Stimulated activated CD4-positive, alpha-beta T cell treated with anti-CD3 and anti-CD28 coated beads, TNF-alpha, amount 100 ng/mL, for 24 hours (primary cell): ENCODE measurements at places on chromosomes 2 and 18.

DNA sequence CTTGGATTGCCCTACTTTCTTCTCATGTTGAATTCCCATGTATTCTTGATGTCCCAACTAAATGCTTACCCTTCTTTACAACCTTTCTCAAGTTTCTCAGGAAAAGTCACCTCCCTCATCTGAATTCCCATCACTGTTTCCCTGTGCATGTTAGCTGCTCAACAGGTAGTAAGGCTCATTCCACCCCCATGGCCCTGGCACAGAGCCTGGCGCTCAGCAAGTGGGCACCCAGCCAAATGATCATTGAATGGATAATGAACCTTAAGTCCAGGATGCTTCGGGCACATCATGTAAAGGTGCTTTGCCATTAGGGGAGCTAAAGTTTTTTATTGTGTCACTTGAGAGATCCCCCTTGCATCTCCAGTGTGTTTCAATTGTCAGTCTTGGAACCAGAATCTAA is 124.0 kb downstream of the PKP4 start:
- DNase-seq: no peak

- DNase-seq: no peak
Measured at GRCh38 chr18:54023471-54023870, 201.0 kb downstream of the MBD2 start.

- DNase-seq: no peak
Measured at GRCh38 chr2:175984846-175985245, 17.2 kb downstream of the LNPK start.

GRCh38 chr2:63506320-63506719 is 82.0 kb downstream of the WDPCP start:
- no peak for DNase-seq

DNA sequence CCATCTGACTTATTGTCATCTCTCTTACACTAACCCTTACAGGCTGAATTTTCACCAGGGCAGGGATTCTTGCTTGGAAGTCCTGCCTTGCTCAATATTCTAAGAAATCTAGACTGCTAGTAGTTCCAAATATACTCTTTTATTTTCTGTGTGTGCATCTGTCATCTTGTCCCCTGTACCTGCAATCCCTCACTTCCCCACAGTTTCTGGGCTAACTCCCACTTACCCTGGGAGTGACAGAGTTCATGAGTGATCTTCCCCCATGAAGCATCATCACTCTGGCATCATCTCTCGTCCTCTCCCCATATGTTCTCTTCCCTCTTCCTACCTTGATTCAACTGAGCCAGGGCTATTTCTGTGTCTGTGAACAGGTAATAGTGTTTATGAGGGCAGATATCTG is 35.7 kb downstream of the HNMT start:
- DNase-seq: no peak

GRCh38 chr2:190838492-190838910 is 42.1 kb upstream of the GLS start:
- DNase-seq: no peak

DNA sequence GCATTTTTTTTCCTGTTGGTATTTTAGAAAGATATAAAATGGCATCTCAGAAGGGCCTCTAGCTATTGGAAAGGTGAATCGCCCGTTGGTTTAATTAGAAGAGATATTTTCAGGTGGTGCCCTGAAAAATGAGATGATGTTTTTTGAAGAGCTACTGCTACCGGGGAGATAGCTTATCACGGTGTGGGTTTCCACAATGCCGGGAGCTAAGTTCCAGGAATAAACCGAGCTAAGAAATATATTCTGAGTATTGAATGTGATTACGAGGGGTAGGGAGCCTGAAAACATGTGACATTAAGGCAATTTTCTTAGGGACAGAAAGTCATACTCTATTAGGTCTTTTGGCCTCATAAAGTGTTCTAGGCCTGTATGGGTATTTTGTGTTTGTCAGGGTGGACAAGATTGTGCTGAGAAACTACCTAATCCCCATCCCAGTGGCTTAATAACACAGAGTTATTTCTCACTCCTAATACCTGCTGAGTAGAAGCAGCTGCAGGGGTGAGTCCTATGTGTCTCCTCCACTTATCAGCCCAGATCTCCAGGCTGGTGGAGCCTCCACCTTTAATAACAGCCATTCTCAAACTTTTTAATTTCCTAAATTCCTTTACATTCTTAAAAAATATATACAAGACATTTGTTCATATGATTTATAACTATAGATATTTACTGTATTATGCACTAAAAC is 150.2 kb downstream of the LRRTM1 start:
- DNase-seq: no peak

GRCh38 chr2:64686283-64686956 is 32.7 kb upstream of the SERTAD2 start:
- no peak for DNase-seq

DNA sequence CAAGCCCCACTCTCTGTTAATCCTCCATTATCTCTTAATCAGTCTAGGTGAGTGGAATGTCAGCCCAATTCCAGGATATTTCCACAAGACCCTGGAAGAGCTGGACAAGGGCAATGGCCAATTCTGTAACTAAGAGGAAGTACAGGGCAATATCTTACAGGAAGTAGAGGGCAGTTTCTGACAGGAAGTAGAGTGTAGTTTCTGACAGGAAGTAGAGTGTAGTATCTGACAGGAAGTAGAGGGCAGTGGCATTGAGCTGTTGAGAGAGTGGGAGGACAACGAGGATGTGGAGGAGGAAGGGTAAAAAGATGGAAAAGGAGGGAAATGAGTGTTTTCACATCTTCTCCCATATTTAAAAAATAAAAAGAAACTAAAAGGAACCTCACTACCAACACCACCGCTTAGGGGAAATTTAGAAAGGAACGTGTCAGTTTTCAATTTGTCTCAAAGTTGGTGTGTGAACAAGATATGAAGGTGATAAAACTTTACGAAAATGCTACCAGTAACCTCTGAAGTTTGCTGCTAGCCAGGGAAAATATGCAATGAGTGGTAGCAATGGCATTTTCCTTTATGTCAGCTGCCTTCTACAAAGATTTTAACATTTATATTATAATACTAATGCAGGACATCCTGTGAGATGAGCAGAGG is 430.9 kb upstream of the HNRNPA3 start:
- no peak for DNase-seq

DNA sequence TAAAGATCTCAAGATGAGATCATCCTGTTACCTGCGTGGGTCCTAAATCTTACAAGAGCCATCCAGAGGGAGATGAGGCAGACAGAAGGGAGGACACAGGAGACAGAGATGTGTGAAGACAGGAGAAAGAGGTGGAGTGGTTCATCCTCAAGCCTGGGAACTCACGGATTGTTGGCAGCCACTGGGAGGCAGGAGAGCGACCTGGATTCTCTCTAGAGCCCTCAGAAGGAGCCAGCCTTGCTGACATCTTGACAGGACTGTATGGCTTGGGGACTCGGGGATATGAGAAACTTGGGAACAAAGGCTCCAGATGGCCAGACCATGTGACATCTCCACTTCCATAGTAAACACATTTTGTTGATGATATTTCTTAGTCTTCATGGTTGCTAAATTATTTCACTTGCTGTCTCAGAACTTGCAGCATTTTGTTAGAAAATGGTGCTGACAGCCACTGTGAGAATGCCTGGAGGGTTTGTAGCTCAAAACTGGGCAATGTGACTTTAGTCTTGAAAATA is 57.8 kb upstream of the MC2R start:
- no peak for DNase-seq

- no peak for DNase-seq
Measured at GRCh38 chr18:67932271-67932670, 415.8 kb upstream of the DSEL start.

DNA sequence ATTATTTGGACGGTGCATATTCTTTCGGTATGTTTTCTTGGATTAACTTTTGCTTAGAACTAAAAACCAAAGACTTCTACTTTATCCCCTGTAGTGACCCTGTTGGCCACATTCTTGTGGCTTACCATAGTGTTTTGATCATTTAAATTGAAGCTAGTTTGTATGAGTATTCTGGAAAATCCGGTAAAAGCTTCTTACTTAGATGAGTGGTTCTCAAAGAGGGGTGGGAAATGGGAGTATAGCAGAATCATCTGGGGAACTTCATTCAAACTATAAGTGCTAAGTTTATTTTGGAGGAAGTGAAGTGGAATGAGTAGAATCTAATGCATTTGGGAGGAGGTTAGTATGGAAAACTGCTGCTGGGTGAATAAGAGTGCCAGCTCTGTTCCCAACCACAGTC is 3.8 kb downstream of the PPP1CB start:
- no peak for DNase-seq

DNA sequence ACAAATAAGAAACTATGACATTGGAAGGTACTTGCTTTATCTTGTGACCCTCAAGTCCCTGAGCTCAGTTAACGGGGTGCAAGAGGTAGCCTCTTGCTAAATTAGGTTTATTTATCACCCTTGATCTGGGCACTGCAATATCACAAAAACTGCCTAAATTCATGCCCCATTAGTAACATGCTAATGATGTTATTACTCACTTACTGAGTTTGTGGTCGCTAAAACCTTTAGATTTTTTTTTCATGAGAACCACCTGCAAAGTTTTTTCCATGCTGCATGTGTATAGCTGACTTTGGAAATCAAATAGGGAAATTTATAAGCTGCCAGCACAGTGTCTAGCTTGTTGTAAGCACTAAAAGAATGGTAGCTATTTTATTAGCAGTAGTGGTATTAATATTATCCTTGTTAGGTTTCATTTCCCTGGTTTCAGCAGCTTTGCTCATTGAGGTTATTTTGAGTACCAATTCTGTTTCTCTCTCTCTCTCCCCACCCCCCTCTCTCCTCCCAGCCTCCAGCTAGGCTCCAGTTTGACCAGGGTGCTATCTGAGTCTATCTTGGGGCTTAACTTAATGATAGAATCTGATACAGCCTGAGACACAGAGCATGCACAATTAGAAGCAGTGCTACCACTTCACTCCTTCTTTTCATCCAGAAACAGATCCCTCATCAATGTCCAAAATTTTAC is 88.7 kb upstream of the ATP8B1 start:
- no peak for DNase-seq

GRCh38 chr2:84856787-84857186 is 24.1 kb downstream of the TRABD2A start:
- DNase-seq: no peak

GRCh38 chr2:141439524-141439923 is 691.3 kb downstream of the LRP1B start:
- no peak for DNase-seq

DNA sequence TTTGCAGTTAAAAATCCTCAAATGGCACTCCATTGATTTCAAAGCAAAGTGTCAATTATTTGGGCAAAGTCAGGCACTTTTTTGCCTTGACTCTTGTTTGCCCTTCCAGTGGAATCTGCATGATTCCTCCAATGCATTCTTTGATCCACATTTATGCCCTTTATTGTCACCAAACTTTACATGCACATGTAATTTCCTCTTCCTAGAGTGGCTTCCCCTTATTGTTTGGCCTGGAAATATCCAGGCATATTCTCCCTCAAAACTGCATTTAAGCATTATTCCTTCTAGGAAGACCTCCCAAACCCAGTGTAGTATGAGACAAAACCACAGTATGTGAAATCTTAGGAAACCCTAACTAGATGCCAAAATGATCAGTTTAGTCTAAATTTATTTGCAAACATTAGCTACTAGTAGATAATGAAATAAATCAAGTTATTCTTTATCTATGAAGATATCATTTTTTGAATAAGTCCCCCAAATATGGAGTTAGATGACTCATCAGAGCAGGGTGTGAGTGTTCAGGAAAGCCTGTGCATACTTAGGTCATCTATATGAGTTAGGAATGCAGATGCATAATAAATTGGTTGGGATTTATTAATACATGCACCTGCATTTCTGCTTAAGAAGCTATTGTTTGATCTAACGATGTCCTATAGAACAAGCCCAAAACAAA is 433.3 kb upstream of the TCF4 start:
- DNase-seq: no peak

DNA sequence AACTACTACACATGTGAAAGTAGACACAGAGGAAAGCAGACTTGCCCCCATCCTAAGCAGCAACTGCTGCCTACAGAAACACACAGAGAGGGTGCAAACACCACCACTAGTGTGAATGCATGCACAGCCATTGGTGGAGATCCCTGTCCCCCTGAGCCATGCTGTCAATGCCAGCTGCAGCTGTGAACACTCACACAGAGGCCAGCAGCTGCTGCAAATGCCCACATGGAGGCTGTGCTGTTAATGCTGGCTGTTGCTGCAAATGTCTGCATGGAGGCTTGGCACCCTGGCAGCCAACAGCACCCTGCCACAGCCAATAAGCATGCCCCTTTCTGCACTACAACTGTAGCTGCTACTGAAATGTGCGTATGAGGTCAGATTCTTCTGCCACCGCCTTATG is 355.0 kb downstream of the LNPK start:
- DNase-seq: no peak

GRCh38 chr2:240424341-240425235 is 10.9 kb upstream of the GPC1 start:
- no peak for DNase-seq

DNA sequence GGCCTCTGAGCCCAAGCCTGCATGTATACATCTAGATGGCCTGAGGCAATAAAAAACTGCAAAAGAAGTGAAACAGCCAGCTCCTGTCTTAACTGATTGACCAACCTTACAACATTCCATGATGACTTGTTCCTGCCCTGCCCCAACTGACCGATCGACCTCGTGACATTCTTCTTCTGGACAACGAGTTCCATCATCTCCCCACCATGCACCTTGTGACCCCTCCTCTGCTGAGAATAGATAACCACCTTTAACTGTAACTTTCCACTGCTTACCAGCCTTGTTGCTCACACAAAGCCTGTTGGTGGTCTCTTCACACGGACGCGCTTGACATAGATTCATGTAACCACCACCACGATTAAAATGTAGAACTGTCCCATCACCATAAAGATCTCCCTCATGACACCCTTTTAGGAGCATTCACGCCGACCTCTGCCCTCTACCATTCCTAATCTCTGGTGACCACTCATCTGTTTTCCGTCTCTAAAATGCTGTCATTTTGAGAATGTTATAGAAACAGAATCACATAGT is 120.1 kb upstream of the REV1 start:
- DNase-seq: no peak

GRCh38 chr2:30041884-30042283 is 104.9 kb upstream of the YPEL5 start:
- no peak for DNase-seq

- no peak for DNase-seq
Measured at GRCh38 chr2:128324008-128324896, 5.6 kb upstream of the HS6ST1 start.
